ENCODE measurements at places on chromosomes 2 and 18.

GRCh38 chr18:74023220-74023619, 124.4 kb downstream of the FBXO15 start:
- no peak for DNase-seq

DNA sequence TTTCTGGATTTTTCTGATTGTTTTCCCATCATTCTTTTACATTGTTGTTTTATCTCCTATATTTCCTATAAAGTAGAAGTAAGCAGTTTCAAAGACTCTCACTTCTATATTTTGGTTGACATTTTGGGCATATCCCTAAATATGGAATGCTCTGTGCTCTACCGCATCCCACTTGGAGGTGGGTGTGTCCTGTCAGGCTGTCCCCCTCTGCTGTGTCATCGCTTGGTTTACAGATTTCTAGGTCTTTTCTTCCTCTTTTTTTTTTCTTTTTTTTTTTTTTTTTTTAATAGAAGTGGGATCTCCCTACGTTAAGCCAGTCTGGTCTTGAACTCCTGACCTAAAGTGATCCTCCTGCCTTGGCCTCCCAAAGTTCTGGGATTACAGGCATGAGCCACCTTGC, 13.3 kb downstream of the DGKD start:
- DNase-seq, result no peak

DNA sequence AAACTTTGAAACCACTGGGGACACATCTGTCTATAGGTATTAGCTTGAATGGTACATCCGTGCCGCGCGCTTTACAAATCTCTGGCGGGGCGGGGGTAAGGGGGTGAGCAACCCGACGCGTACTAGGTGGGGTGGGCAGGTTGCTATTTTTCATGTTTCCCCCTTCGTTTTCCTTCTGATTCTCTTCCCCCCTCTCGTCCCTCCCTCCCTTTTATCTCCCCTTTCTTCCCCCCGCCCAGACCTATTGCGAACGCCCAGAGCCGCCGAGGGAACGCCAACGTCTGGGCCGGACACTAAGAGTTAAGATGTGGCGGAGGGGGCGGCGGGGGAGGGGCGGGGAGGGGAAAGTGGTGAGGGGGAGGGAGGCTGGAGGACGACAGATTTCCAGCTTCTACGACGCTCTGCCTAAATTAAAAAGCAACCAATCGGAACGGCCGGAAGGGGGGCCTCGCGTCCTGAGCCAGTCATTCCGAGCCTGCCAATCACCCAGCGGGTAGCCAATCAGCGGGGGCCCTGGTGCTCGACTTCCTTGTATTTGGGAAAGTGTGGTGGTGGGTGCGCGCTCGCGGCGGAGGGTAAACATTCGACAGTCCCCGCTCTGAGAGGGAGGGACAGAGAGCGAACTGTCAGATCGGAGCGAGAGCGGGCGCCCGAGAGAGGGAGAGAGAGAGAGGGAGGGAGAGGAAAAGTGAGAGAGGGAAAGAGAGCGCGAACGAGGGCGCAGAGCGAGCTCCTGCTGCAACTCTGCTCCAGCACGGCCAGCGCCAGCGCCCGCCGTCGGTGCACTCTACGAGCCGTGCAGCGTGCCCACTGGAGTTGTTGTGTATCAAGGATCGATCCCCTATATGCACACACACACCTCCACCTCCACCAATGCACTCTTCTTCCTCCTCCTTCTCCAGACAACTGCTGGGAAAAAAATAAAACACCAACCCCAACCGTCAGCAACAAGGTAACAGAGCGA, at the start of gene POU3F3:
POU3F3 (plus strand) TSS at position 582 of the 964 bp plus-strand sequence. CDS start 1,396 bp downstream, outside the sequence.
- DNase-seq, result peak; percentile 50

- DNase-seq, result no peak
Observed at GRCh38 chr2:152376385-152376784, 41.4 kb downstream of the FMNL2 start.

GRCh38 chr2:21254170-21254965, 130.6 kb downstream of the TDRD15 start:
- DNase-seq, result no peak

DNA sequence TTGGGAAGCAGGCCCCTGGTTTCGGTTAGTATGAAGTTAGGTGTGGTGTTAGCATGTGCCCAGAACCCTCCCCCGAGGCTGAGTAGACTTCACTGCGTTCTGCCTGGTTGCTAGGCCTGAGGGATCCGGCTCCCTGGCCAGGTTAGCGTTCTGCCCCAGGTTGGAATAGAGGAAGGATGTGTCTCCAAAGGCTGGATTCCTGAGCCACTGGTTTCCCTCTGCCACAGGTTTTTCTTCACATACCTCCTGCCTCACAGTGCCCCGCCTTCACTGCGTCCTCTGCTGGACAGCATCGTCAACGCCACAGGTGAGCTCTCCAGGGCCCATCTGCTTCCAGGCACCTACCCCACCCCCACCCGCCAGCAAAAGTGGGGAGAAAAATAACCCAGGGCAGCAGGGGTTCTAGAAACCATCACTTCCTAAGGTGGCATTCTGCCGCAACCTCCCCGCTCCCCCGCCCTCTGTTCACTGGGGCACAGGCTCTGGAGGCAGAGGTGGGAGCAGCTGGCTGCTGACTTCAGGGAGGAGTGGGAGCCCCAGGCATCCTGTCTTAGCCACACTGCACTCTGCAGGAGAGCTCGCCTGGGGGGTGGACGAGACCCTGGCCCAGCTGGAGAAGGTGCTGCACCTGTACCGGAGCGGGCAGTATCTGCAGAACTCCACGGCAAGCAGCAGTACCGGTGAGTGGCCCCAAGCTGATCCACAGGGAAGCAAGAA, 7.1 kb downstream of the PKDCC start:
- DNase-seq, result no peak

GRCh38 chr2:62486439-62486765, 19.6 kb downstream of the TMEM17 start:
- DNase-seq, result no peak

- DNase-seq, result no peak
Observed at GRCh38 chr2:88561646-88562388, 65.4 kb downstream of the EIF2AK3 start.

- no peak for DNase-seq
Observed at GRCh38 chr18:21996351-21996826, 173.0 kb upstream of the GATA6 start.

GRCh38 chr18:48049757-48050156, 119.3 kb upstream of the SMAD2 start:
- DNase-seq, result no peak

DNA sequence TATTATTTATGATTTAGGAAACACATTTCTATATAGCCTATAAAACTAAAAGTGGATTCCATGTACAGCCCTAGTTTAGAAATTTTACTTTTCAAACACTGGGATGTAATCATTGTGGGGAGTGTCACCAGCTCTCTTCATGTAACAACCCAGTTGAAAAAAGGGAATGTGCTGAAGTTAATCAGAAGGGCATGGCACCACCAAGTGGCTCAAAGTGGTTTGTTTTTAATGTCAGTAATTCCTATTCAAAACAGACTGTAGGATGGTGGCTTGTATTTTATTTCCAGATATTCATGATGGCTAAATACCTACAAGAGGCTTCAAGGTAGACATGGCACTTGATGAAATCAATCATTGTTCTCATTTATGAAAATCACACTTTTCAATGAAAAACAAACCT, 58.1 kb upstream of the TMEM182 start:
- no peak for DNase-seq

- no peak for DNase-seq
Observed at GRCh38 chr2:68188831-68189230, 31.1 kb downstream of the PNO1 start.

- DNase-seq, result no peak
Observed at GRCh38 chr2:173086518-173087213, 11.0 kb downstream of the MAP3K20 start.

GRCh38 chr2:215736653-215737290, 276.6 kb downstream of the MREG start:
- no peak for DNase-seq

GRCh38 chr2:206863196-206863595, 76.1 kb upstream of the CPO start:
- no peak for DNase-seq

DNA sequence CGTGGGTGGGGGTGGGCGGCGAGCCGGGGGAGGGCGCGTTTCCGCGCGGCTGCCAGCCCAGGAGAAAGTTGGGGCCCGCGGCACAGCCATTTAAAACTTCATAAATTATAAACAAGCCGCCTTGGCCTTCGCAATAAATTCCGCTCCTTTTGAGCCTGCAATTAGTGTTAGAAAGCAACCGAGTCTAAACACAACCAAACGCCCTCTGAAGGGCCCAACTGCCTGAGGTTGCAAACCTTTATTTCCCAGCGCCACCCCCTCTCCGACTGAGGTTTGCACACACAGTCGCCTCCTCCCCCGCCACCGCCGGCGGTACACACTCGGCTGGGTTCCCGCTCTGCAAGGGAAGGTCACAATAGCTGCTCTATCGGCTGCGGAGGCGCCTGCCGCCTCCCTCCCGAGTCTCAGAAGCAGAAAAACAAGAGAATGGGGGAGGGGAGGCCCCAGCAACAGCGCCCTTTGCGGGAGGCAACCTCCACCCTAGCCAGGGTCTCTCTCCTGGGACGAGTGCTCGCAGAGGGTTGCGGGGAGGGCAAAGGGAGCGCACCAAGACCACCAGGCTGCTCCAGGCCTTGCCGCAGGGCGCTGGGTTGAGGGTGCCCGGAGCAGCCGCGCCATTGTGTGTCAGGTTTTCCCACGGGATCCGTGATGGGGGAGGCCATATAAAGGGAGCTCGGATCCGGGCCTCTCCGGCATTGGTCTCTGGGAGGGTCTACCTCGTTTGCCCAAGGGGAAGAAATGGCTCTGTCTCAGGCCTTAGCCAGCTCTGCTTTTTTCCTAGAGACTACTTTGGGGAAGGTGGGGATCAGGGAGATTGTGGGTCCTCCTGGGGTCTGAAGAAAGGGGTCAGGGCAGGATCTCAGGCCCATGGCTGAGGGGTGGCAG, 13.4 kb upstream of the HOXD1 start:
- DNase-seq, result no peak

- no peak for DNase-seq
Observed at GRCh38 chr2:23206650-23207049, 178.3 kb upstream of the KLHL29 start.

DNA sequence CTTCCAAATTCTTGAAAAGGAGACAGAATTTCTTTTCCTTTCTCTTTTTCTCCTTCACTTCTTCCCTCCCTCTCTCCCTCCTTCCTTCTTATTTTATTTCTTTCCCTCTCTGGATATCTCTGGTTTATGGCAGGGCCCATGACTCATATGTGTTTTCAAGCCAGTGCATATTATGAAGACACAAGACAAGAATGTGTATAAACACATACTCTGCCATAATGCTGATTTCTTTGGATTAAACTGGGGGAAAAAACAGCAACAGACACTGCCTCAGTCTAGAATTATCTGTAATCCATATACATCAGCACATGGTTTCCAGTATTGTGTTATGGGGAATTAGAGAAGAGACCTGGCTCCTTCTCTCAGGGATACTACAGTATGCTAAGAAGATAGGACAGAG, 82.8 kb upstream of the CPO start:
- no peak for DNase-seq

DNA sequence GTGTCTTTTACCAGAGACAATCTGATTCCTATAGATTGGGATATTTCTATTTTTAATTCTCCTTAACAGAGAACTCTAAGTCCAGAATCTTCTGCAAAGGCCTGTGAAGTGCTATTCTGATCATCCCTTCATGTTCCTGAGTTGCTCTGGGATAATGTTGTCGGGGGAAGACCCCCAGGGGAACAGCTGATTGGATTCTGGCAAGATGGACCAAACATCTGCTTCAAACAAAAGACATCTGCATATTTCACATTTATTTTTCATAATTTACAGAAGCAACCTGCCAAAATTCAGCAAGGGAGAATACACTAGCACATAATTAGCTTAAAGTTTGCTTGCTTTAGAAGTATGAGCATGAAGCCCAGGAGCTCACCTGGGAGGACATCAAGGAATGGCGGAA, 116.0 kb upstream of the ETAA1 start:
- DNase-seq, result no peak
